Sciatic nerve (tissue), 2 donors: ENCODE measurements at places on chromosomes 3 and 15.
A peak's percentile ranks its signal among the peaks of the same experiment; 100 is the strongest.

GRCh38 chr15:82751308-82751707 lies 41.6 kb upstream of the AP3B2 start:
- DNase-seq = no peak

DNA sequence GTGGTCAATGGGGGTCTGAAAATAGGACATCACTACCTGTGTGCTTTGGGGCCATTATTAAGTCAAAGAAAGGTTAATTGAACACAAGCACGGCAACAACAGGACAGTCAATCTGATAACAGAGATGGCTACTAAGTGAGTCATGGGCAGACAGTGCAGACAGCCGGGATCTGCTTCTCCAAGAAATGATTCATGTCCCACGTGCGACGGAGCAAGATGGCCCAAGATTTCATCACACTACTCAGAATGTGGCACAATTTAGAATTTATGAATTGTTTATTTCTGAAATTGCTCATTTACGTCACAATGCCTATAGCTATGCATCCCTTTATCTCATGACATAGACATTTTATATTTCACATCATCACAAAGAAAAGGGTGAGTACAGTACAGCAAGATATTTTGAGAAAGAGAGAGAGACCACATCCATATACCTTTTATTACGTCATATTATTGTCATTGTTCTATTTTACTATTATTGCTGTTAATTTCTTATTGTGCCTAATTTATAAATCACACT lies 770.6 kb upstream of the NR2F2 start:
- no peak for DNase-seq

DNA sequence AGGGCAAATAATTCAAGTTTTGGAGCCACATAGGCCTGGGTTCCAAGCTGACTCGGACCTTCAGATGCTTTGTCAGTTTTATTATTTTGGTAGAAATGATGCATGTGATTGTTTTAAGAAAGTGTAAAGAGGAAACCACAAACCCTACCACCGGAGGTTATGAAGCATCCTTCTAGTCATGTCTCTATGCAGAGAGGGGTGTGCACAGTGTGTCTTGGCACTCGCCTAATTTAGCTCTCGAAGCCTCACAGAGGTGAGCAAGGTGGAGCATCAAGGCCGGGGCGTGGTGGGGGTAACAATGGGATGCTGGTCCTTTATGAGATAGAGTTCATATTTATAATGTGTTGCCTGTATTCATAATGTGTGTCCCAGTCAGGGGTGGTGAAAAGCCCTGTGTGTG lies 63.7 kb upstream of the SMAD6 start:
- DNase-seq = no peak

DNA sequence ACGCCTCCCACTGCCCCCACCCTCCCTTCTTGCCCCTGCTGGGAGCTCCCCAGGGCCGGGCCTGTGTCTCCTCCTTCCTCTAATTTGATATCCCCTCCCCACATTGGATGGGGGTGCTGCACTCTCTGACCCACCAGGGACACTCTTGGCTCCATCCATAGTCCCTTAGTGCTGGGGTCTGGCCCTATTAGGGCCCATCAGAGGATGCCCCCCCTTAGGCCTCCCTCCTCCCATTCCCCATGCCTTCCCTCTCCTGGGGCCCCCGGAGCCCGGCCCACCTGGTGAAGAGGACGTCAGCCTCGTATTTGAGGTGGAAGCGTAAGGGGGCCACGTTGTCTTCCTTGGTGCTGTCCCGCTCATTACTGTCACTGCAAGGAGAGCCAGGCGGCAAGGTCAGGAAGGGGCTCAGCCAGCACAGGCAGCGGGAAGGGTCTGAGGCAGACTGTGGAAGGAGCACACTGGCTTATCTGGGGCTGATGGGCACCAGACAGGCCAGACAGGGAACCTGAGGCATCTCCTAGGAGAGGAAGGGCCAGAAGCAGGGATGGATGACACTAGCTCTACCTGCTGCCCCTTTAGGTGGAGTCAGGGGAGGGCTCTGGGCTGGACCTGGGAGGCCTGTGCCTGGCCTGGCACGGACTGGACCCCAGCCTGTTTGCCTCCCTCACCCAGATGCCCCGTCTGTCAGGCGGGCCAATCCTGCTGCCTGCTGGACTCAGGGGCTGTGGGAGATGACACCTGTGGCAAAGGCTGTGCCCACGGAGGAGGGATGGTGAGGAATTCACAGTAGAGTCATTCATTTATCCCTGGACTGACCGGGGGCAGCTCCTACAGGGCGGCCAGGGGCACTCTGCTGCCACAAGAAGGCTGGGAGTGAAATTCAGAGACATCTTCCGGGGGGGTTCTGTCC lies 36.2 kb downstream of the FEM1B start:
- DNase-seq = peak; percentile 50

DNA sequence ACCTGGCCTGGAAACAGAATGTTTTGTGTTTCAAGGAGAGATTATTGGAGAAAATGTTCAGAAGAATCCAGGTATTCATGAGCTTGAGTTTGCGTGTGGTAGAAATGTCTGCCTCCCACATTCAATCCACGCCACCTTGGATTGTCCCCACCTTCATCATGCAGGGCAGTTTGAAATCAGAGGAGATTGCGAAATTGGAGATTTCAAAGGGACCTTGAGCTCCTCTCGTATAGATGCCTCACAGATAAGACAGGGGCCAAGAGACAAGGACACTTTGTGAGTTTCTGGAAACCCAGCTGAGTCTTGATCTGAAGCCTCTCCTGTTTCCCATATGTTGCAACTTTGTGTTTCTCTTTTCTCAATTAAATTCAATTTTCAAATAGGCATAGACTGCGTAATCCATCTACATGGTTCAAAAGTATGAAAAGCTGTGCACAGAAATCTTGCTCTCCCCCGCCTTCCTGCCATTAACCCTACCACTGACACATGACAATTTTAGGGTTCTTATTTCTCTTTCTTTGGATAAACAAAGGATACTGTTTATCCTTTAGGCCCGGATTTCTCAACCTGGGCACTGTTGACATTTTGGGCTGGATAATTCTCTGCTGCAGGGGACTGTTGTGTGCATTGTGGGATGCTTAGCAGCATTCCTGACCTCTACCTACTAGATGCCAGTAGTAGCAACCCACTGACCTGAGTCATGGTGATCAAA lies 53.8 kb downstream of the CMTM8 start:
- DNase-seq = no peak

DNA sequence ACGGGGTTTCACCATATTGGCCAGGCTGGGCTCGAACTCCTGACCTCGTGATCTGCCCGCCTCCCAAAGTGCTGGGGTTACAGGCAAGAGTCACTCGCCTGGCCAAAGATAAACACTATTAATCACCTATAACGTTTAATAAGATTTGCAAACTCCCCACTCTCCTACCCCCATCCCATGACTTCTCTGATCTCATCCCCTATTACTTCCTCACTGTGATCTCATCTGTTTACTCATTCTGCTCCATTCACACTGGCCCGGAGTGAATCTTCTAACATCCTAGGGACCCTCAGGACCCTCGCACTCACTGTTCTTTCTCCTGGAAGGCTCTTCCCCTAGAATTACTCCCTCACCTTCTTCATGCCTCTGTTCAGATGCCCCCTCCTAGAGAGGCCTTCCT lies 78.9 kb downstream of the DGKG start:
- DNase-seq = no peak

GRCh38 chr3:15116032-15116669 lies 17.2 kb upstream of the RBSN start:
- DNase-seq = no peak

GRCh38 chr3:40975711-40976121 lies 223.6 kb upstream of the CTNNB1 start:
- DNase-seq = no peak

DNA sequence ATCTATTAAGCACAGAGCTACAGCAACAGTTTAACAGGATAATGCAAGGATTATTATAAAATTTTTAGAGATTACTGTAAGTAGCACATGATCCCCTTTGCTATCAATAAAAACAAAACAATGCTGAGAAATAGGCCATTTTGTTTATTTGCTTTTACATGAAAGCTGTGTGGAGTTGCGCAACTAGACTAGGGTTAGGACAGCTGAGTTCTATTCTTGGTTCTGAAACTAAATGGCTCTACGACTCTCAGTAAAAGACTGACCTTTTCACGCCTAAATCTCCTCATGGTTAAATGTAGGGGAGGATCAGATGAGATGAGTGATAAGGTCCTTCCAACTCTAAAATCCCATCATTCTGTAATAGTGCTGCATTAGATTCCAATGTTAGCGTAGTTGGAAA lies 25.0 kb downstream of the KCNMB2 start:
- DNase-seq = no peak

DNA sequence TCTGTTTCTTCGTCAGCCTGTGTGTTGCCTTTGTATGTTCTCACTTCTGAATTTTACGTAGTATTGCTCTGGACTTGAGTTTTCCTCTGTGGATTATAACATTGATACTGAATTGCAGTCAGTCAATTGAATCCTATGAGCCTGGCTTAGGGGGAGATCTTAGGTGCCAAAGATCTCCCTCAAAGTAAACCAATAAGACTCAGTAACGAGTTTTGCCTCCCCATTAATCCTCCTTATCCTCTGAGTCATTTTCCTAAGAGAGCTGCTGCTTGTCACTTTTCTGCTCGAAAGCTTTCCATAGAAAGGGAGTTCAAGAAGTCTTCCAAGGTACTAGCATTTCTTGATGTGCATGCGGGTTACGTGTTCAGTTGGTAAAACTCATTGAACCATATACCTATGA lies 126.4 kb downstream of the CHDH start:
- no peak for DNase-seq

GRCh38 chr3:169085827-169086226 lies 577.7 kb downstream of the MECOM start:
- no peak for DNase-seq

GRCh38 chr15:36008719-36009118 lies 462.8 kb upstream of the DPH6 start:
- DNase-seq = no peak

DNA sequence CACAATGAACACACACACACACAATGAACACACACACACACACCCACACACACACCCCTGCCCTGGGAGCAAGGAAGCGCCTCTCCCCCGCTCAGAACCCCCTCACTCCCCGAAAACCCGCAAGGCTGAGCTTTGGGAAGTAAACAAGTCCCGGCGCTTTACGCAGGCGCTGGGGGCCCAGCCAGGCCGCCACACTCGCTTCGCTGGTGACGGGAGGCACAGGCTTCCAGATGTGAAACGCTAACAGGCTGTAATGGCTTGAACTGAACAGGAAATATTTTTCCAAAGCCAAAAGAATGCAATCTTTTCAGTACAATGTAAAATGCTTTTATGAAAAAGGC lies 122.7 kb upstream of the IGF1R start:
- peak; percentile 75 for DNase-seq

DNA sequence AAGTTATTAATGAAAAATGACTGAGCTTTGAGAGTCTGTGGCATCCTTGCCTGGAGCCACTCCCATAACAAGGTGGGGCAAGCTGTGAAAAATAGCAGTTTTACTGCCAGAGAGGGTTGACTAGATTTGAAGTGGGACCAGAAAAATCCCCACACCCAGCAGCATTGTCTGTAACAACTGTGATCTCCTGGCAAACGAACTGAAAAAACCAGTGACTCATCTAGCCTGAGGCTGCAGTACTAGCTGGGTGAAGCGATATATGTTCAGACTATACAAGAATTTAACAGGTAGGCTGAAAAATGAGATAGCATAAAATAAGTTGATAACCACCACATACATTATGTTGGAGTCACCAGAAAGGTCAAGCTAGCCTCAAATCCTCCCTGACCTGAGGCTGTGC lies 64.0 kb downstream of the DPH6 start:
- no peak for DNase-seq

- no peak for DNase-seq
Measured at GRCh38 chr3:61936344-61936937, 375.1 kb downstream of the PTPRG start.

GRCh38 chr3:1091286-1091685 lies 1.5 kb upstream of the CNTN6 start:
- DNase-seq = no peak

DNA sequence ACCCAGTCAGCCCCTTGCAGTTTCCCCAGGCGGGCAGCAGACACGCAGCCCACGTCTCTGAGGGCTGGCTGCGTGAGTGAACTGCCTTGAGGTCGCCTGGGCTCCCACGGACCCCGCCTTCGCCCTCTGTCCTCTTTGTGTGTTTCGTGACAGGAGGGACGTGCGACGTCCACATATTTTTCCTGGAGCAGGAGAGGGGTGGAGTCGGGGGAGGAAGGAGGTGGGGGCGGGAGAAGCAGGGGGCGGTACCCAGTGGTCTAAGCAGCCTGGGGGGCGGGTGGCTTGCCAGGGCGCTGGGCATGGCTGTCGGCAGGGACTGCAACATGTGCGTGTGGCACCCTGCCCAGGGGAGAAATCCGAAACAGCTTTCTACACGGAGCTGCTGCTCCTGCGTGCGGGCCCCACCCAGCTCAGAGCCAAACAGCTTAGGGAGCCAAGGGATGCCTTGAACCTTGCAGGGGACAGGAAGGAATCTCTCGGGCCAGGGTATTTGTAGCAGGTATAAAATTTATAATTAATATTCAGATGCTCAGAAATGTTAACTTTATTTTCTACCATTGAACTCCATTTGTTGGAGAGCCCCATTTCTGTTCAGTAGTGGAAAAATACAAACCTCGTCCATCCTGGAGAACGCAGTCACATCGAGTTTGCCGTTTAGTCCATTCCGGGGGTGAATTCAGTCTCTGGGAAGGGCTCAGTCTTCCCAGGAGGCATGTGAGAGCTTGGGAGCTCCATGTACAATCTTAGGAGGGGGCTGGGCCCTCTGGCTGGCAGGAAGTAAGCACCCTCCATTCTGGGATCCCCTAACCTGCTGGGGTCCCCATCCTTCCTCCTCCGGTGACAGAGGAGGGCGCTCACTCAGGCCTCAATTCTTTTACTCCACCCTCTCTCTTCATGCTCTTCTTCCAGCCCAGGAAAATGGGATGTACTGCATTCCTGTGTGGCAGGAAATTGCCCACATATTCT lies 79.1 kb upstream of the MEF2A start:
- DNase-seq = peak; percentile 74

- DNase-seq = no peak
Measured at GRCh38 chr3:81393251-81393650, 368.2 kb downstream of the GBE1 start.

GRCh38 chr3:155242342-155242741 lies 51.1 kb downstream of the STRIT1 start:
- DNase-seq = no peak

- no peak for DNase-seq
Measured at GRCh38 chr15:44136991-44137477, 58.0 kb downstream of the FRMD5 start.

DNA sequence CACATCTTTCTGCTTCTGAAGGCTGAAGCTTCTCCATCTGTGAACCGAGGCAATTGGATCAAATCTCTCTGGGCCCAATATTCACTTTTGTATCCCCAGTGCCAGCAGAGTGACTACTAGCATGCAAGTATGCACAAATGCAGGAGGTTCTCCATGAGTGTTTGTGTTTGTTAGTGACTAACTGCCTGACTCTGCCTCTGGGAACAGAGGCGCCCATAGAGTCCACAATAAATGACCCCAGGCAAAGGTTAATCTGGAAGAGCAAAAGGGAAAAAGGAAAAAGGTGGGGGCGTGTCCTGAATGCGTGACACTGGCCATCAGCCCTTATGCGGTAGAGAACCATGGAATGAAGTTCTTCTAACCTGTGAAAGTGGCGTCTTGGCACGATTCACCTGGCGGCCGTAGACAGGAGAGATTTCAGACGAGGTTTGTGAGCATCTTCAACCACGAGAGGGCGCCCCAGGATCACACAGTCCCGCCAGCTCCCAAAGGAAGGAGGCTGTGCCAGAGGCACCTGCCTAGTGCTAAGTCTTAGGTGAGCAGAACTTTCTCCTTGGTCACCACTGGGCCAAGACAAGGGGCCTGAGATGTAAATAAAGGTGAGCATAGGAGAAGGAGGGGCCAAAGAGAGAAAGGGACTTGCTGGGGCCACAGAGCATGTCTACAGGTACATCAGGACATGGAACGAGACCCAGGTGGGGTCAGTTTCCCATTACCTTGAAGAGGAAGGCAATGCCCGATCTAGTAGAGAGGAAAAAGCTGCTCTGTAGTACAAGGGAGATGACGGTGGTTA lies 44.2 kb downstream of the RBPMS2 start:
- peak; percentile 92 for DNase-seq
